ENCODE measurements at places on chromosomes 12 and 14. TPM values are rescaled to one million over a fixed set of nuclear protein-coding genes. Genes with fewer than 3 reads are reported as not detected.

DNA sequence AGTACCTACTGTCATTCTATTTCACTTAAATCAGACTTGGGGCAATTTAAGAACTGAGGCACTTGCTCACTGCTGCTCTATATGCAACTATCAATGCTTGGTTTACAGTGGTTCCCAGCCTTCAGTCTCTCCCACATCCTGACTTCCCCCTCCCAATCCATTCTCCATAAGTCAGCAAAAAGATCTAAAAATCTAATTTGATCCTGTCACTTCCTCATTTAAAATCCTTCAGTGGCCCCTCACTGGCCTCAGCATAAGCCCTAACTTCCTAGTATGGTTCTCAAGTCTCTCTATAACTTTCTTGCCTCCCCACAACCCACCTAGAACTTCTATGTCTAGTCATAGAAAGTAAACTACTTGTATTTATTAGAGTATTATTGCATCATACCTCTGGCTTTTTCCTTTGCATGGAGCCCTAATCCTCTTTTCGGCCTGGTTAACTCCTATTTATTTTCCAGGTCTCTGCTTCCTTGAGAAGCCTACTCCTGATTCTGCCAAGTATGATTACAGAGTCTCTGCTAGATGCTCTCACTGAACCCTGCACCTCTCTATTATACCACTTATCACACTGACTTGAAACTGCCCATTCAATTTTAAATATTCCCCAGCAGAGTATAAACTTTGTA lies 130.6 kb downstream of the RALGAPA1 start:
- no peak for DNase-seq

GRCh38 chr12:21248679-21249078 lies 86.0 kb downstream of the SLCO1A2 start:
- DNase-seq = no peak

SYCP3 gene
- 0.29 TPM for polyA plus RNA-seq

DNA sequence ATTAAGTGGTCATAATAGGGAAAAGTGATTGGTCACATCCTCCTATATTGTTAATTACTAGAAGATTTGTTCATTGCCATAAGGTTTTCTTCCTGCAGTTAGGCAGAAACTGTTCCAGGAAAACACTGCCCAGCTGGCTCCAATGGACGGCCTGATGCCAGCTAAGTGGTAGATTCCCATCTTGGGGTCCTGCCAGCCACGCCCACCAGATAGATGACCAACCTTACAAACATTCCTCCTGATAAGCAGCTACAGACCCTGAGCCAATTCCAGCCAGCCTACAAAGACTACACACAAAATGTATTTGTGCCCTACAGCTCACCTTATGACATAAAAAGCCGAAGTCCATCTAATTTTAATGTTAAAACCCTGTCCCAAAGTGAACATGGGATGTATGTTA lies 685.9 kb upstream of the USP15 start:
- DNase-seq = no peak

Data from muscle of arm (tissue), 14 donors.